NB4 (cell line): ENCODE measurements at places on chromosomes 6 and 20.

DNA sequence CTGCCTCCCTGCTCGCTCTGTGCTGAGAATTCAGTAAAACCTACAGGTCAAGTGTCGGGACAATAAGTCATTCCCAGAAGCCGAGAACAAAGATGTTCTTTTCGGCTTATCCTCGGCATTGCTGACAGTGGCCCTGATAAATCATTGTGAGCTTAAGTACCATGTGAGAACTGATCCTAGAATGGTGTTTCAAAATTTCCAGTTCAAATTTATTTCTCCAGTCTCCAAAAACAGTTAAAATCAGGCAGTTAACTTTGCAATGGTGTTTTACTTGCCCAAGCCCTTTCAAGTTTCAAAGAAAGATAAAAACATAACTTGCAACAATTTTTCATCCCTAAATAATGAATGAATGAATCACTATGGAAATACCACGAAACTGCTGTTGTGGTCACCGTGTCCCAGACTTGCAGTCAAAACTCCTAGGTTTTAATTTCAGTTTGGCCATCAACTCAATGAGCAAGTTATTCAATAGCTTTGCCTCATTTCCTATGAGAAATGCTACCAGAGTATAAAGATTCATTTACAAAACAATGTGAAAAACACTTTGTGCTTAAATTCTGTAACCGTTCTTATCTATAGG lies 4.3 kb downstream of the ATP5F1E start:
- no peak for DNase-seq

DNA sequence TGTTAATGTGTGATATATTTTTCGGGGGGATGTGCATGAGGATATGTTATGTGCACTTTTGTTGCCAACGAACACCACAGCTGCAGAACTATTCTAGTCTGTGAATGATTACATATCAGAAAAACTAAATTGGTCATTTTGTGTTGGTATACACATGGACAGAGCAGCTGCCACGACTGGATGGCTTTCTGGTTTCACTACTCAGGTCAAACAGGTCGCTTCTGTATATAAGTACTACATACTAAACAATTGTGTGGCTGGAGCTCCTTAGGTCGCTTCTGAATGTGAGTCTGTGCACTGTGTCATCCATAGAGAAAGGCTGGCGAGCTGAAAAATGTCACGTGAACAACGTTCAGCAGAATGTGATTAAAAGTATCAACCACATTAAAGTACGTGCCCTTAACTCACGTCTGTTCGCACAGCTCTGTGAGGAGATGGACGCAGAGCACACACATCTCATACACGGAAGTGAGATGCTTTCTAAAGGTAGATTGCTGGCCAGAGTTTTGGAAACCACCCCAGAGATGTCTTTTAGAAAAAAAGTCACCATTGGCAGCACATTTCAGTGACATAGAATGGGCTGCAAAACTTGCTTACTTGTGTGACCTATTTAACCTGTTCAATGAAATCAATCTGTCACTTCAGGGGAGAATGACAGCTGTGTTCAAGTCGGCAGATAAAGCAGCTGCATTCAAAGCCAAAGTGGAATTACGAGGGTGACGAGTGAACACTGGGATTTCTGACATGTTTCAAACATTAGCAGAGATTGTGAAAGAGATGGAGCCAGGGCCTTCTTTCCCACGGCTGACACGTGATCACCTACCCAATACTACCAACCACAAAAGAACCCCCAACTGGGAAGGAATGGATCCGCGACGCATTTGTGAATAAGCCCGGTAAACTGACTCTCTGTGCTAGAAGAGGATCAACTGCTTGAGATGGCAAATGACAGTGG lies 176.6 kb downstream of the PDE10A start:
- DNase-seq = no peak

GRCh38 chr20:57560554-57561355 lies at the start of gene PCK1:
Gene PCK1 (plus strand): TSS chr20:57561110. CDS start chr20:57561412, 302 bp downstream.
- no peak for DNase-seq

DNA sequence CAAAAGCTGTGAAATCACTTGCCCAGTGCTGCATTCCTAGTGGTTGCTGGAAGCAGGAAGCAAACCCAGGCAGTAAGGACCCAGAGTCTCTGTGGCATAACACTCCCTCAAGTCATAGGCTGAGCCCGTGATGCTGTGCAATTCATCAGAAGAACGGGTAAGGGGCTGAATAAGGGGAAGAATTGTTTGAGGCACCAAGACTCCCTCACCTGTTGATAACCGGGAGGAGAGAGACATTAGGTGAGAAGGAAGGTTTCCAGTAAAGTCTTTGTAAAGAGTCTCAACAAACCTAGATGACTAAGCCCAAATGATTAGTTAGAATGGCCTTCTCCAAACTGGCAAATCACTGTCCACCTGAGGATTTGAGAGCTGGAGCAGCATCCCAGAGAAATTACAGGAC lies 18.3 kb downstream of the ENPP3 start:
- DNase-seq = no peak

DNA sequence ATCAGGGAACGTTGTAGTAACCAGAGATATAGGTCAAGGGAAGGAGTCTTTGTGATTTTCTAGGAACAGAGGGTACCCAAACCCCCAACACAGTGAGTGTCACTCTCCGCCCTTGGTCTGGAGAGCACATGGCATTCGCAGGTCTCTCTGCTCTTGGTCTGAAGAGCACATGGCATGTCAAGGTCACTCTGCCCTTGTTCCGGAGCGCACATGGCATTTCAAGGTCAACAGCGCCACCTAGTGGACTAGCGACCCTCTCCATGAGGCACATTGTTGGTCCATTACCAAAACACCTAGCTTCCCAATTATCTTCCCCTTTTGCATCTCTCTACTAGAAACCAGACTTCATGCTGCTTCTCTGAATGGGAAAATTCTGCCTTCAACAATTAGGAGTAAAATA lies 260.0 kb downstream of the C6orf118 start:
- DNase-seq = peak; percentile 69
